CD4-positive, alpha-beta T cell treated with Interleukin-2 at 100 ng/mL for 4 hours (primary cell): ENCODE measurements at places on chromosomes 5 and 9.

DNA sequence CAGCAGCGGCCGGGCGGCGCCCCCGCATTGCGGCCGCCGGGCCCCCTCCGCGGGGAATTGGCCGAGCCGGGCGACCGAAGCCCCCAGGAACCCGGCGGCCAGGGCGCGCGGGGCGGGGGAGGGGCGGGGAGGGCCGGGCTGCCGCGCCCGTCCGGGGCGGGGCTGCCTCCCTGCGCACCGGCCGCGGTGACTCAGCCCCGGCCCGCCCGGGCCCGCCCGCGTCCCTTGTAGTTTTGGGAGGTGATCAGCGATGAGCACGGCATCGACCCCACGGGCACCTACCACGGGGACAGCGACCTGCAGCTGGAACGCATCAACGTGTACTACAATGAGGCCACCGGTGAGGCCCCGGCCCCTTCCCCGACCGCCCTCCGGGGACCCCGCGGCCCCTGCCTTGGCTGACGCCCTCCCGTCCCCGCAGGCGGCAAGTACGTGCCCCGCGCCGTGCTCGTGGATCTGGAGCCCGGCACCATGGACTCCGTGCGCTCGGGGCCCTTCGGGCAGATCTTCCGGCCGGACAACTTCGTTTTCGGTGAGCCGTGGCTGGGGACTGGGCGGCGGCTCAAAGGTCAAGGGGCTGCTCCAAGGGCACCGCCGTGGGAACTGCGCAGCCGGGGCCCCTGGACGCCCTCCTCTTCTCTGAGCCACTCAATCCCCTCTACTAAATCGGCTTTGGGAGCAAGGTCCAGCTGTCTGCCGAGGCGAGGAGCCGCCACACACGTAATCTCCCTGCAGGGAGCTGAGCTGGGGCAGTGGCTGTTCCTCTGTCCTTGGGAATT, 592 bp downstream of the TUBB4B start:
- DNase-seq = peak; percentile 77

DNA sequence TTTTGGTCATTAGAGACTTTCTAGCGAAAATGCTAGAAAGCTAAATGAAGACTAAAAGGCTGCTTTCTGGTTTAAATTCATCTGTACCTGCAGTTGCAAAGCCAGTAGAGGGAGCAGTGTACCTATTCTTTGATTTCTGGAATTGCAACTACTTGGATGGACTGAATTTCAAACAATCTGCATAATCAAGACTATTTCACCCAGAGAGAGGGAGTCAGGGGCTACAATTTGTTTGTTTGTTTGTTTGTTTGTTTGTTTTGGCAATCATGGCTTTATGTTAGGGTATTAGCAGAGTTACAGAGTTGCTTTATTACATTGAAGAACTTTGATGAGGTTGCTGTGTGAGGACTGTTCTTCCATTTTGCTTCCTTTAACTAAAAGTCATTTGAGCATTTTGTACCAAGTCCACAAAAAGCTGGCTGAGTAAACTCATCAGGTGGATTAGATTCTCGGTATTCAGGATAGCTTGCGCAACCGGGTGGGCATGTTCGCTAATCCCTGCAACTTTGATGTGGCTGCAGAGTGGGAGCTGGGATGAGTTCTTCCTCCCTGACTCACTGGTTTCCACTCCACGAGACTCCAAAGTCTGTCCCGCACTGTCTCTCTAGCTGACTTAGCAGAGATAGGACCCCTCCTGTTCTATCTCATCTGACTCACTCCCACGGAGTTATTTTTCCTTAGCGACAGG, 80.0 kb upstream of the TUT7 start:
- peak; percentile 28 for DNase-seq

DNA sequence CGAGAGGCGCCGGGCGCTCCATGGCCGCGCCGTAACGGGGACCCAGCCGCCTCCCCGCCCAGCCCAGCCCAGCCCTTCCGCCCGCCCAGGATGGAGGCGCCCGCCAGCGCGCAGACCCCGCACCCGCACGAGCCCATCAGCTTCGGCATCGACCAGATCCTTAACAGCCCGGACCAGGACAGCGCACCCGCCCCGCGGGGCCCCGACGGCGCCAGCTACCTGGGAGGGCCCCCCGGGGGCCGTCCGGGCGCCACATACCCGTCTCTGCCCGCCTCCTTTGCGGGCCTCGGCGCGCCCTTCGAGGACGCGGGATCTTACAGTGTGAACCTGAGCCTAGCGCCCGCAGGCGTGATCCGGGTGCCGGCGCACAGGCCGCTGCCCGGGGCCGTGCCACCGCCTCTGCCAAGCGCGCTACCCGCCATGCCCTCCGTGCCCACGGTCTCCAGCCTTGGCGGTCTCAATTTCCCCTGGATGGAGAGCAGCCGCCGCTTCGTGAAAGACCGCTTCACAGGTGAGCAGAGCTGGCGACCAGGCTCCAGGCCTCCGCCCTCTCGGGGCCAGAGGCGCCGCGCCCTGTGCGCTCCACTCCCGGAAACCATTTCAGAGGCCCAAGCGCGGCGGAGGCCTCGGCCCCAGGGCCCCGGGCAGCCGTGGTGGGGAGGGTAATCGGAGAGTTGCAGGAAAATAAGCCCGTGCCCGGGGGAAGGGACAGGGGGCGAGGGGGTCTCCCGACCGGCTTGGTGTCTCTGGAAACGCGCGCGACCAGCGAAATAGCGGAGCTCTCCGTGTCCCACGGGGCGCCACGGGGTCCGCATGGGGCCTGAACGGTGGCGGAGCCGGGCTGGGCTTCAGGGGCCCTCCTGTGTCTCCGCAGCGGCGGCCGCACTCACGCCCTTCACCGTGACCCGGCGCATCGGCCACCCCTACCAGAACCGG, 496 bp downstream of the TLX3 start:
- DNase-seq = no peak

DNA sequence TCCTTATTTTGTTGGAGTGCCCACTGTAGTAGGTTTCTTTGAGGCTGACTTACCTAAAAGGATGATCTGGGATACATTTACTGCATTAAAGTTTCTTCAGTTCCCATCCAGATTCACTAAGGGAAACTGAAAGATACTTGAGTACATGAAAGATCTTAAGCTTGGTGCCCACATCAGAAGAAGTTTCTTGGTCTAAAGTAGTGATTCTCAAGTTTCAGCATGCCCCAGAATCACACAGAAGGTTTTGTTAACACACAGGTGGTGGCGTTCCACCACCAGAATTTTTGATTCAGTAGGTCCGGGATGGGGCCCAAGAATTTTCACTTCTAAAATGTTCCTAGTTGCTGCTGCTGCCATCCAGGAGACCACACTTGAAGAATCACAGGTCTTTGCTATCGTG, 171.0 kb downstream of the ZNF462 start:
- DNase-seq = no peak

DNA sequence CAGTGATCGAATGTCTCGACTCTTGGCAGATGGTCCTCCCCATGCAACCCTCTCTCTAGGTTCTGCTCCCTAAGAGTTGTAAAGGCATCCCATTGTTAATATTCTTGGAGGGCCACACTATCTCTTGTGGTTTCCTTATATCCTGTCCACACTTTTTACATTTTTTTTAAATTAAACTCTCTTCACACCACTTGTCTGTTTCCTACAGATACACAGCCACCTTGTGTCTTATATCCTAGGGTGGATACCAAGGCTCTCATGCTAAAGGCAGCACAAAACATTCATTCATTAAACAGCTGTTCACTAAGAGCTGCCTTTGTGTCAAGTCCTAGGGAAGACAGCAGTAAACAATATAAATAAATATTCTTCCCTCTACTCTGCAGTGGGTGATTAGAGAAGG, 60.5 kb upstream of the SHISAL2B start:
- DNase-seq = no peak

DNA sequence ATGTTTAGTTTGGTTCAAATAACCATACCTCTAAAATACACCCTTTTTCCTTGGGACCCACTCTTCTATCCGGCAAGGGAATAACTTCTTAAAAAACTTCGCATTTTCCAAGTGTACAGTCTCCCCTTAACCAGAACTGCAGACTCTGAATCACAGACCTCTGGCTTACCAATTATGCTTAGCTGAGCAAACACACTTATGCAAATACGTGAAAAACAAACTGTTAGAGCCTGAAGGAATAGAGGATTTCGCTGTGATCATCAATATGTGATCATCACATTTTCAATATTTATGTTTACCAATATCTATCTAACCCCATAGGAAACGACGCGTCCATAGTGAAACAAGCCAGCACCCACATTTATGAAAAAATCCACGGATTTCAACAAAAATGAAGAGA, 1.3 kb downstream of the LPAR1 start:
- no peak for DNase-seq

GRCh38 chr5:159211729-159212174, 2.4 kb upstream of the RNF145 start:
- DNase-seq = no peak

GRCh38 chr5:130954336-130954735, 210.7 kb downstream of the HINT1 start:
- DNase-seq = no peak

- no peak for DNase-seq
Measured at GRCh38 chr5:179265514-179266290, 79.6 kb downstream of the ADAMTS2 start.

GRCh38 chr5:92429646-92430045, 1046.5 kb upstream of the ARRDC3 start:
- DNase-seq = no peak

DNA sequence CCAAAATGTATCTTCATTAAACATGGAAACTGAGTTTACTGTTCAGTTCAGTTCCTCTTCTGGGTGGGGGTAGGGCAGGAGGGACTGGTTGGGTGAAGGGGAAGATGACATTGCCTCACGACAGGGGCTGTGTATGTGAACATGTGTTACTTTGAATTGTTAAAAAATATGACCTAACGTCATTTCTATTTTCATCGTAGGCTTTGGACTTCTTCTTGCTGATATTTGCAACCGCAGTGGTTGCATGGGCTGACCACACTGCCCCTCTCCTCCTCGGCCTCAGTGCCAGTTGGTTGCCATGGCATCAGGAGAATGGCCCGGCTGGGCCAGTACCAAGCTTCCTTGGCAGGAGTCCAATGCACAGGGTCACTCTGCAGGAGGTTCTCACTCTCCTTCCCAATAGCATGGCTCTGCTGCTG, 41.5 kb downstream of the HACD4 start:
- DNase-seq = no peak

DNA sequence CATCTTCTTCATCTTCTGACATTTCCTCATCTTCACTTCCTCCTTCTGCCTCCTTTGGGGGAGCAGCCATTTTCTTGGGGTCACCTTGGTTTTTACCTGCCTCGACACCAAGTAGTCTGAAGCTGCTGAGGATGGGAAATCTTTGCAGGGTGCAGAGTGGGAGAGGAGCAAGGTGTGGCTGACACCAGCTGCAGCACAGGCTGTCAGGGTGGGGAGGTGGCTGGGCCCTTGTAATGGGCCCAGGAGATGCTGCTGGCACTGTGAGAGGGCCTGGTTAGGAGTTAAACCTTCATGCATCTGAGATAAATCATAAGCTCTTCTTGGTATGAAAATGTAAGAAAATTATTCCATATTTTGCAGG, 7.7 kb downstream of the RABL6 start:
- DNase-seq = no peak

DNA sequence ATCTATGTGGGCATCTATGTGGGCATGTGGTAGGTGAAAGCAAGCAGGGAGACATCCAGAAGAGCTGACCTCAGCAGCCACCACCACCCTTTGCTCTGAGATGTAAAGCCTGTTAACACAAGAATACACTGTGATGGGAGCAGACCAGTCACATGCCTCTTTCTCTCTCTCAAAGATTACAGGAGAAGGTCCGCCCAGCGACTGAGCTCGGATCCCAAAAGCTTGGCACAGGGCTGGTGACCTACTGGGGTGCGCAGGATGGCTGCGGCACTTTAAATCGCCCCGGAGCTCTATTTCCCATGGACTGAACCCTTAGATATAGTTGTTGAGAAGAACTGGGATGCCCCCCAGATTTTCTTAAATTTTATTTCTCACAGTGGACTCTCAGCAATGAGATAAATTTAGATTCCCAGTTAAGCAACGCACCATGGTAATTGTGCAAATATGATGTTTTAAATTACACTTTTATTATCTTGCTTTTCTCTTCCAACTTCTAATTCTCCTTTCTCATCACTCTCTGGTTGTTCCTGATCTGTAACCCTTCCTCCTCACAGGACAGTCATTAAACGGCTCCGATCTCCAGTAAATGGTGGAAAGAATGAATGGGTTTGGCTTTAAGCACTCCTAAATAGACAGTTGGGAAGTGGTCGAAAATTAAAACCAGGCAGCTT, 37.7 kb upstream of the ICE1 start:
- DNase-seq = no peak

GRCh38 chr9:137089232-137089947, 2.6 kb downstream of the MAN1B1 start:
- no peak for DNase-seq

DNA sequence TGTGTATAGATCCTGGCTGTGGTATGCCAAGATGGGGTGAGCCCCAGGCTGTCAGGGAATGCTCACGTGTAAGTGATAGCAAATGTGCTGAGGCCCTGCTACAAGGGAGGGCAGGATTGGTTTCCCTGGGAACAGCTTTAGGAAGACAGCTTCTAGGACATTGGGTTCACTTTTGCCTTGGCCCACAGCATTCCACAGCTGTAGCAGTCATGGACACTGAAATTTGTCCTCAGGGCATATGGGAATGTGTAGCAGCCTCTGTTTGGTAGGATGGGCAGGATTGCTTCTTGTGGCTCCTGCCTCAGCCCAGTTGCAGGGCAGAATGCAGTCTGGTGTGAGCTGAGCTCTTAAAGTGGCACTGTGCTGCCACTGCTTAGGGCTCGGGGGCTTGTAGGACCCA, 1061.7 kb upstream of the WWC1 start:
- no peak for DNase-seq

DNA sequence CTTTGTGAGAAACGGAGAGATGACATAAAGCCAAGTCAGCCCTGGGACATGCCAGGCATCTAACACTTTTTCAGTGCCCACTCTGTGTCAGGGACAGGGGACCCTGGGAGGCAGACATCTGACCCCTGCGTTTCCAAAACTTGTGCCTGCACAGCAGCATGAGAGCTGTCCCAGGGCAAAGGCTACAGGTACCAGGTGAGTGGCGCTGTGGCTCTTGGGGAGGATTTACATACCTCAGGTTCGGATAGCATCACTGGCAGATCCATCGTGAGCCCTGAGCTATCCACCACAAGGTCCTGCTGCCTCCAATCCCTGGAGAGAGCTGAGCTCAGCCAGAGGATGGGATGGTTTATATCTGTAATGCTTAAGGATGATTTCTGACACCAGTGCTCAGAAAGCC, 52.4 kb downstream of the FSTL4 start:
- DNase-seq = no peak

GRCh38 chr9:4964540-4964939, 20.5 kb upstream of the JAK2 start:
- DNase-seq = no peak

- DNase-seq = no peak
Measured at GRCh38 chr5:61298580-61298979, 33.5 kb upstream of the ZSWIM6 start.

- DNase-seq = peak; percentile 17
Measured at GRCh38 chr5:150624334-150625163, 15.9 kb upstream of the SYNPO start.

GRCh38 chr5:127957183-127957582, 126.4 kb upstream of the SLC12A2 start:
- DNase-seq = no peak
